ENCODE measurements at places on chromosomes 5 and 9.

- DNase-seq = no peak
Measured at GRCh38 chr5:21071986-21072385, 1084.0 kb upstream of the CDH18 start.

DNA sequence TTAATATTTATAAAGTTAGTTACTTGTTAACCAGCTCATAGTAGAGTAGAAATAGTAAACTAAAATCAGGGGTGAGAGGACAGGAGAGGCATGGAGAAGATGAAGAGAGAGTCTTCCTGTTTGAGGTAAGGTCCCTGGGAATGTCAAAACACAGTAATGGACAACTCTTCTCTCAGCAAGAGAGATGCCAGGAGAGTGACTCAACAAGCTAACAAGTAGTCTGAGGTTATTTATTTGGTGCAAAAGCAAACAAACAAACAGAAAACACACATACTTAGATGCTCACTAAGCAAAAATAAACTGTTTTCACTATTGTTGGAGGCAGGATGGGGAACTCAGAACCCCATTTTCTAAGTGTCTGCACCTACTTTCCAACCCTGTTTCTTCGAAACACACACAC, 333.2 kb upstream of the RFX3 start:
- no peak for DNase-seq

DNA sequence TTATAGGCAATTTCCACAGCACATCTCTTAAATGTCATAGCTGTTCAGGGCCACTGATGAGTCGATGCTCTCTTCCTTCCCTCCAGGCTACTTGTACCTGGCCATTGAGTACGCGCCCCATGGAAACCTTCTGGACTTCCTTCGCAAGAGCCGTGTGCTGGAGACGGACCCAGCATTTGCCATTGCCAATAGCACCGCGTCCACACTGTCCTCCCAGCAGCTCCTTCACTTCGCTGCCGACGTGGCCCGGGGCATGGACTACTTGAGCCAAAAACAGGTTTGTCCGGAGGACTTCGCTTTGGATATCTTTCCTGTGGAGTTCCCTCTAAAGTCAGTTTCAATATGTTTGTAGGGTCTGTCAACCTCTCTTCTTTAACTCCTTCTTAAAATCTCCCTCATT, 84.3 kb downstream of the EQTN start:
- no peak for DNase-seq

GRCh38 chr9:100589582-100589981, 11.7 kb downstream of the CAVIN4 start:
- DNase-seq = no peak

GRCh38 chr9:22274477-22274876, 172.1 kb upstream of the DMRTA1 start:
- no peak for DNase-seq

DNA sequence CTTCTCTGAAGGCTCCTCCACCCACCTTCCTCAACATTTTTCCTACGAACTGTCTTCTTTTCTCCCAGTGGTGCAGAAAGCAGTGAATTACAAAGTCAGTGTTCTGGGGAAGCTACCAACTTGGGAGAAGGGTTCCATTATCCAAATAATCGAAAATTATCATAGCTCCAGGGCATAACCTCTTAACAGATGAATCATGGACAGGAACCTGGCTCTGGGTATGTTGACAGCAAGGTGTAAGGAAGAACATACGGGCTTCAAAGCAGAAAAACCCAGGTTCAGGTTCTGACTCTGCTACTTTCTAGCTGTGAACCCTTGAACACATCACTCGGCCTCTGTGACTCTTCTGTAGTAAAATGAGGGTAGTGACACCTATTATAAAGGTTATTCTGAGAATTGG, 351.3 kb downstream of the ENC1 start:
- no peak for DNase-seq

GRCh38 chr9:99605016-99605743, 216.5 kb upstream of the NR4A3 start:
- no peak for DNase-seq

- no peak for DNase-seq
Measured at GRCh38 chr5:6733411-6734242, 20.4 kb downstream of the TENT4A start.

GRCh38 chr9:123345567-123345955, 10.4 kb upstream of the CRB2 start:
- DNase-seq = no peak

Data from Panc1 (cell line).